ENCODE measurements at places on chromosomes 7 and 10.
A peak's percentile ranks its signal among the peaks of the same experiment; 100 is the strongest.

DNA sequence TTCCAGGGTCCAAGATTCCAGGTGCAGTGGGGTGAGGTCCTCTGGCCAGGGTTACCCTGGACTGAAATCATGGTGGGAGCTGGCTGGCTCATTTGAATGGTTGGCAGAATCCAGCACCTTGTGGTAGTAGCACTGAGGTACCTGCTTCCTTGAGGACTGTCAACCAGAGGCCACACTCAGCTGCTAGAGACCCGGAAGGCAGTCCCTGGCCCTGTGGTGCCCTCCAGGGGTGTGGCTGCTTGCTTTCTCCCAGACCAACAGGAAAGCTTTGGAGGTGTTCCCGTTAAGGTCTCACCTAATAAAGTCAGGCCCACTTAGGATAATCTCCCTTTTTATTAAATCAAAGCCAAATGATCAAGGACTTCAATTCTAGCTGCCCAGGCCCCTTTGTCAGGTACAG, 107.7 kb upstream of the GDF10 start:
- no peak for DNase-seq

GRCh38 chr10:123393170-123393569, 239.0 kb downstream of the BUB3 start:
- DNase-seq = no peak

DNA sequence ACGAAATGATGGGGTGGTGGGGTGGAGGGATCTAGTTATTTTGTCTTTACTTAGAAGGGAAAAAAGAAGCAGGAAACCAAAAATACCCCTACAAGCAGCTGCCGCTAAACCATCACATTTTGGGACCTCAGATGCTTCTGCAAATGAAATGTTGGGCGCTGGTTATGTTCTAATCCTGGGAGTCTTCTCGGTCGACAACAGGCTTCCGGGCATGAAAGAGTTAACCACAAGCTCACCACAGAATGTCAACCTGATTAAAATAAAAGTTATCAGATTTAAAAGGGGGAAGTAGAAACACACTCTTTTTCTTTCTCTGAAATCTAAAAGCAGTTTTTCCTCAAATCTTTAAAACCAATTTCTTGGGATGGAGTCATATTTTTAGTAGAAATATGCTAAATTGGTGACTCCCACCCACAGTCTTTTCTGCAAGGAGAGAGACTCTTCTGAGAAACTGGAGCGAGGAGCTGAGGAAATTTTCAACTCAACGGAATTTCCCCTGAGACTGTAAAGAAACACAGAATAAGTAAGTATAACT, 16.8 kb downstream of the IL2RA start:
- DNase-seq = peak; percentile 66

DNA sequence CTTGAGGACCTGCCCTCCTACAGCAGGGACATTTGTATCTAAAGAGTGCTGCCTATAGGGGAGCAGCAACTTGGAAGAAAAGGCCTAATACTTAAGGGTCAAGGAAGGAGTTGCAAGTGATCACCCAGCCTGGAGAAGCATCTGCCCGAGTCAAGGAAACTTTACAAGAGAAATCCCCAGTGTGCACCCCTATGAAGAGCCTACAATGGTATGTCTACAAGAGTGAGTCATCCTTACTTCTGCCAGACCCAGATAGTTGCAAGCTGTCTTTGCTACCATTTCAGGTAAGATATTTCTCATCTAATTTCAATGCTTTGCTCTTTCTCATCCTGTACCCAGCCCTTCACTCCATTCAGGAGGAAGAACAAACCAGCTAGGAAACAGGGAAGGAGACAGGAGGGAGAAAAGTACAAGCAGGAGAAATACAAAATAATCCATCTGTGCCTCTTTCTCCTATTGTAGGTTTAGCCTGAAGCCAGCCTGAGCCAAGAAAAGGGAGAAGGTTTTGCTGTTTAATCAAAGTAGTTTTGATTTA, 34.4 kb upstream of the AGR3 start:
- no peak for DNase-seq

DNA sequence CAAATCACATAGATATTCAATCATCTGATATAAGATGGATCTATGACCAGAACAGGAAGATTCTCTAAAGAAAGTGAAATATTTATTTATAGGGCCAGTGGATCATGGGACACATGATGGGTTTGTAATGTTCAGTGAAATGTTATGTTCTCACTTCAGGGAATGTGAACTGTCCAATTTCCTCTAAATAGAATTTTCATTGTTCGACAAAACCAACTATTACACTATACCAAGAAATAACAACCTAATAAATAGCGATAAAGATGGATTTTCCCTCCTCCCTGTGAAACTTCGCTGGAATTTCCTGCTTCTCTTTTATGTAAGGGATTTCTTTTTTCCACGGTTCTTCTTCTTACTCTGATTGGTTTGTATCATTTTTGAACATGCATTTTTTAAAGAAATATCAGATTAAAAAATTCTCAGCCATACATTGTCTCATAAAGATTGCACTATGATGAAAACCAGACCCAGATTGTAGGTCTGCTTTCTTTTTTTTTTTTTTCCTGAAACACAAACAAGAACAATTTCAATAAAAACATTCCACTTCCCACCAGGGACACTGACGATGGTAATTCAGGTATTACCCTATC, 139.8 kb upstream of the ZEB1 start:
- DNase-seq = no peak

DNA sequence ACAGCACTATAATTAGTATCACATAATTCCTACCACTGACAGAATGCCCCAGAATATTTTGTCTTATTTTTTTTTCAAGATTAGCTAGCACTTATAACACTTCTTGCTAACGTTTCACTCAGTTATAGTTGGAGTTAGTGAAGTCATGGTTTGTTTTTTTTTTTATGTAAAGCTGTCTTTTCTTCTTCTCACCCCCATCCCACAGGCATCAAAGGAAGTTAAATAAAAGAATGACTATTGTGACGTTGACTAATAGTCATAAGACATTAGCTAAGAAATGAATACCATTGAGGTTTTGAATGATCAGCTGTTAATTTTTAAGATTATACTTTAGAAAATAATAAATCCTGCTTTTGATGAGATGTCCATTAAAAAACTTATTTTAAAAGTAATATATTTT, 498.3 kb downstream of the GFRA1 start:
- no peak for DNase-seq

DNA sequence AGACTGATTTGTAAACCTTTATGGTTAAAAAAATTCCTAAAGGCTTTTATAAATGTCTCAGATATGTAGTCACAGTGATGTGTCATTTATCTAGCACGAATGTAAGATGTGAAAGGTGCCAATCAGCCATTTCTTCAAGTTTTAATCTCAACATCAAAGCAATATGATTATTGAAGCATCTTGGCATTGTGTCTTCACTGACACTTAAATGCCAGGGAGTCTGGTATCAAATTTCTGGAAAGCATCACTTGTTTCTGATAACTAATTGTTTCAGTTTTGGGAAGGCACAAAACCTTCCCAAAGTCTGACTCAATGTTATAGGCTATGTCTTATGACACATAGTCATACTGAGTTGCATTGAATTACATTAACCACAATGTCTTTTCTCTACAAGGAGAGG, 492.0 kb upstream of the CNTNAP2 start:
- DNase-seq = no peak

GRCh38 chr10:125698481-125698998, 15.6 kb upstream of the TEX36 start:
- no peak for DNase-seq

DNA sequence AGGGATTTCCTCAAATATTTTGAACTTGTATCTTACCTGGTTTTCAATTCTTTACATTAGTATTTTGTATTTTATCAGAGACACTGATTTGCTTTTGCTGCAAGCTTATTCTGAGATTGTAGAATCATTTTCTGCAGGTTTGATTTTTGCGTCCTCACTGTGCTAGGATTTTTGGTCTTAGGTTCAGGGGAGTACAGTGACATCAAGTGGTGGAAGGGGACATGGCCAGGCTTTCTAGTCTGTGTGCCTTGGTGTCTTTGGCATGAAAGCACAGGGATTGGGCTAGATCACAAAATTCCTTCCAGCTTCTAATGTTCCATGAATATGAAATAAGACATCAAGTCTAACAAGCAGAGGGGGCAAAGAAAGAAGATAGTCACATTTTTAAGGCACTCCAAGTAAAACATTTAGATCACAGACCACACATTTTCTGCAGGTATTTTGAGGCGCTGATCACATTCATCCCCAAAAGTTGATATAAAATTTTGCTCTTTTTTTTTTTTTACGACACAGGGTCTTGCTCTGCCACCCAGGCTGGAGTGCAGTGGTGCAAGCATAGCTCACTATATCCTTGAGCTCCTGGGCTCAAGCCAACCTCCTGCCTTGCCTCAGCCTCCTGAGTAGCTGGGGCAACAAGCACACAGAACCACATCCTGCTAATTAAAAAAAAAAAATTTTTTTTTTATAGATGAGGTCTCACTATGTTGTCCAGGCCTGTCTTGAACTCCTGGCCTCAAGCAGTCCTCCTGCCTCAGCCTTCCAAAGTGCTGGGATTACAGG, 124.4 kb downstream of the PON1 start:
- no peak for DNase-seq

- DNase-seq = no peak
Measured at GRCh38 chr7:49638166-49638565, 135.3 kb upstream of the VWC2 start.

DNA sequence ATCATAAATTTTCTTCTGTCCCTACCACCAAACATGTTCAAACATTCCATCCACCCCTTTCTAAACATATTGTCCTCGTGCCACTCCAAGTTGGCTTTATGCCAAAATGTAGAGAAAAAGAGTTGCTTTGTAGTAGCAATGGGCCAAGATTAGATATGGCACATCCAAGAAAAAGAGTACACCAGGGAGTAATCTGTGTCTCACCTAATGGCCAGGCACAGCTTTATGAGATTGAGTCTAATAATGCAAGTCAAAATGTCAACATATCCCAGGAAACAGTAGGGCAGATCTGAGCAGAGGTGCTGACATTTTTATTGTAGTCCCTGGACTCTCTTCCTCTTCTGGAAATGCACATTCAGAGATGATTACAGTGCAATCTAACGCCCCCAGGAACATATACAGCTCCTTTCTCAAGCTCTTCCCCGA, 5.7 kb upstream of the OR6V1 start:
- DNase-seq = no peak

DNA sequence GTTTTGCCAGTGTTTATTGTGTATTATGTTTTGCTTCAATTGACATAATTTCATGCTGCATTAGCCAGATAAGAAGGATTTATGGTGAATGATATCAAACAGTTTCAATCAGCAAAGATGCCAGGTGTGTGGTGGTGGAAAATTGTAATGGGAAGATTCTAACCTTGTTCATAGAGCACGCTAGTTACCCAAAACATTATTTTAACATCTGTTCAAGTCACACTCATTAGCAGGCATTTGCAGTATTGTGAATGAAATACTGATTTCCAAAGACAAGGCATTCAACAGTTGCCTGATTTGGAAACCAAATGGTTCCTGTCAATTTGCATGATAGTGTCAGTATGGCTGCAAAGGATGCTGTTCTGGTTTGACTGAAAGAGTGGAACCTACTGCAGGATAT, 129.7 kb downstream of the EPC1 start:
- no peak for DNase-seq

DNA sequence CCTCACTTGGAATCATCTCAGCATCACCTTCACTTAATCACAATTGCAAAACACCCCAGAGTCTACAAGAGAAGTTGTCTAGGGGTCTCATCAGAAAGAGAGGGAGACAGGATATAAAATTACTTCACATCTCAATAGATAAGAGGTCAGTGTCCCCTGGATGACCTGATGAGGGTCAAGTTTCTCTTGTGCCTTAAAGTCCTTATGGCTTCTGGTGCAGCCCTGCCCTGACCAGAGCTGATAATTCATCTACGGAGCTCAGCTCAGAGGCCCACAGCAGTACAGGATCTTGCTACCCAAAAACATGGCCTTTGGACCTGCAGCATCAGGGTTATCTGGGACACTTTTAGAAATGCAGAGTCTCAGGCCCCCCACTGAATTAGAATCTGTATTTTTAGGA, 111.1 kb upstream of the GLI3 start:
- no peak for DNase-seq

DNA sequence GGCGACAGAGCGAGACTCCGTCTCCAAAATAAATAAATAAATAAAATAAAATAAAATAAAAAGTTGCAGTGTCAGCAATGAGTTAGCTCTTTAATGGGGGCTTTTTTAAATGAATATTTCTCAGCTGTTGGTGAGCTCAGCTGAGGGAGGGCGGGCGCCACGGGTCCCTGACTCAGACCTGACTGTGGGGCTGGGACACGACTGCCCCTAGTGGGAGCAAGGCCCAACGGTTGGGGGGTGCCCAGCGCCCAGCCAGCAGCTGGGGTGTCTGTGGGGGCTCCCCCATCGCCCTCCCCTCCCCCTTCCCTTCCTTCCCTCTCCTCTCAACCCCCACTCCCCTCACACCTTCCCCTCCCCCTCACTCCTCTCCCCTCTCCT, 46.6 kb downstream of the PWWP2B start:
- DNase-seq = peak; percentile 86

DNA sequence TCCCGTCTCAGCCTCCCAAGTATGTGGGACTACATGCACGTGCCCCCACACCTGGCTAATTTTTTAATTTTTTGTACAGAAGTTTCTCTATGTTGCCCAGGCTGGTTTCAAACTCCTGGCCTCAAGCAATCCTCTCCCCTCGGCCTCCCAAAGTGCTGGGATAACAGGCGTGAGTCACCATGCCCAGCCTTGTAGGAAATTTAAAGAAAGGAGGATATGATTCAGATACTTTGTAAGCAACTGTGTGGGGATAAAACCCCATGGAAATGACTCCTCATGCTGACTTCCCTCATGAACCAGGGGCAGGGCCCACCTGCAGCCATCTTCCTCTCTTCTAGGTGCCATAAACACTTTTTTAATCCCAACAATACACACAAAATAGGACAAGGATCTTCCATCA, 50.2 kb downstream of the APBB1IP start:
- DNase-seq = no peak

GRCh38 chr10:49620841-49621378, 7.1 kb downstream of the CHAT start:
- DNase-seq = no peak

- DNase-seq = no peak
Measured at GRCh38 chr10:98800263-98800662, 353.5 kb upstream of the HPS1 start.

DNA sequence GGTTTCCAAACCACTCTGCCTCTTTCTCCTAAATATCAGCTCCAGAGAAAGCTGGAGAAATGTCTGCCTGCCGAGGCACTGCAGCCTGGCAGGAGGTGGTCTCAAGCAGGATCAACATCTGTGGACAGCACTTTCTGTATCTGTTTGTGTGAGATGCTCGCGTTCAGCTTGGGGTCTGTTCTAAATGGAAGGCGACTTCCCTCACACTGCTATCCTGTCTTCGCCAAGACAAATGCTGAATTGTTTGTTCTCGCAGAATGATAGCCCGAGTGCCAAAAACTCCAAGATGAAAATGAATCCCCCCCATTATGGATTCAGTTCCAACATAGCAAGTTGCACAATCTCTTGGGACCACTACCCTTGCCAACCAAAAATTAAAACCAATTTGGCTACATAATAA, 72.2 kb upstream of the PALS2 start:
- no peak for DNase-seq

DNA sequence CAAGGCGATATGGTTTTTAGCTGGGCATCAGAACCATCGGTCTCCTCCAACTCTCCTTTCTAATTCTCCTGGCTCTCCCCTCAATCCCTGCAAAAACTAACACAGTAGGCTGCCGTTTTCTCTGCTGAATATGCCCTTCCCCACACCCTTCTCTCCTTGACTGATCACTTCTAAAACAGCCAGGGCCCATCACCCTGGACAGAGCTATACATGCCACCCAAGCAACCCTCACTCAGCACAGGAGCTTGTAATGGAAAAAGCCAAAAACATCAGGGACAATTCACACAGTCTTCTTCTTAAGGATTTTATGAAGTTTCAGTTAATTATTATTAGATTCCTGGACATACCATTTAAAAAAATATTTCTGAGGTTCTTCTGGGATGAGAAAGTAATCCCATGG, 61.5 kb downstream of the PIK3AP1 start:
- no peak for DNase-seq
